HCEC 1CT (cell line): ENCODE measurements at places on chromosomes 6 and 20.

- peak; percentile 77 for DNase-seq
Observed at GRCh38 chr20:58906894-58907293, 54.4 kb downstream of the GNAS start.

DNA sequence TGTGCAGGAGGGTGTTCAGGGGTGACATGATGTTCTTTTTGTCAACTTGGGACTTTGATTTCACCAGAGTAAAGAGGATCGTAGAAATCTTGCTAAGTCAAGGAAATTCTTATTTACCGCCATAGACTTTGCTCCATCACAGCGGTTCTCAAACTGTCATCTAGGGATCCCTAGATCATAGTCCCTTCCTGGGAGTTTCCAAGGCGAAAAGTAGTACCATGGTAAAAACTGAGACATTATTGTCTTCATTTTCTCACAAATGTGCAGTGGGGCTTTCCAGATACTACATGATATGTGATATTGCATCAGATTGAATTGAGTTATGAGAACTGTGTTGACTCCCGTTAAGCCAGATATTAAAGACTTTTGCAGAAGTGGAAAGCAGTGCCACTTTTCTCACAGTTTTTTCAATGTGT, 79.7 kb downstream of the JARID2 start:
- no peak for DNase-seq

GRCh38 chr20:9575836-9576235, 61.4 kb downstream of the LAMP5 start:
- no peak for DNase-seq

DNA sequence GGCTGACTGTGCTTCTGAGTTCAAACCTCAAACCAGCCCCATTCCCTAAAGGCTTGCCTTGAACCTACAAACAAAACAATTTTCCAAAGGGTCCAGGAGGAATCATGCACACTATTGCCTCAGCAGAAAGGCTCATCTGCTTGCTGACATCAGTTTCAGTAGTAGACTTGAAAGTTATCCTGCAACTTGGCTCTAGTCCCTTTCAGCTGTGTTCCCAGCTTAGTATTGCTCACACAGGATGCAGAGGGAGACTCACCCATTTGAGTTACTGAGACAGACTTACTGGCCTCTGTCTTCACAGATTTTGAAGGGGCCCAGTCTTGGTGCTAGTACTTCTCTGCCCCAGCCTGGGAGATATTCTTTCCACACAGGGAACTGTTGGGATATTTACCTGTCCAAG, 38.5 kb upstream of the TFB1M start:
- peak; percentile 85 for DNase-seq

DNA sequence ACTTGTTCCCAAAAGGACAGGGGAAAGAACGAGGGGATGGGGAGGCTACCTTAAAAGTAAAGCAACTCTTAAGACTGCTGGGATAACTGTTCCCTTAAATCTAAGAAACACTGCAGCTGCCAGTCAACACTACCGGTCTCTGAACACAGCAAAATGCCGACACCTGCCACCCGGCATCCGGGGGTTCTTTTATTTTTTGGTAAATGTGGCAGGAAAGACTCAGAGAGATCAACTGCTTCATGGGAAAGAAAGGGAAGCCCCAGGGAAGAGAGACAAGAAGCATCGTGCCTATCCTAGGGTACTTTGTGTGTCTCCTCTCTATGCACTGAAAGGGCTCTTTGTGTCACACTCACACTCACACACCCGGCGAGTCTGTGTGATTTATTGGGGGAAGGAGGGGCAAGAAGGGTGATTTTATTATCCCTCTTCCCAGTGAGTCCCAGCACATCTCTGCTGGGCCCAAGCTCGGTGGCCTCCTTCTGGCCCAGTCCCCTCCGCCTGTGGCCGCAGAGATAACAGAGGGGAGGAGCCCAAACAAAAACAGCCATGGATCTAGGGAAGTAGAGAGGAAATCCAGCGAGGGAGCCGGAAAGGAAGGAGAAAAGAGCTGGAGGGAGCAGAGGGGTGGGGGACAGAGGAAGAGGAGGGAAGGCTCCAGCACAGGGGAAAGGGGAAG, 1.4 kb downstream of the FYN start:
- DNase-seq: peak; percentile 20
